ENCODE measurements at places on chromosomes 3 and 15. TPM values are rescaled to one million over a fixed set of nuclear protein-coding genes. Genes with fewer than 3 reads are reported as not detected.

DNA sequence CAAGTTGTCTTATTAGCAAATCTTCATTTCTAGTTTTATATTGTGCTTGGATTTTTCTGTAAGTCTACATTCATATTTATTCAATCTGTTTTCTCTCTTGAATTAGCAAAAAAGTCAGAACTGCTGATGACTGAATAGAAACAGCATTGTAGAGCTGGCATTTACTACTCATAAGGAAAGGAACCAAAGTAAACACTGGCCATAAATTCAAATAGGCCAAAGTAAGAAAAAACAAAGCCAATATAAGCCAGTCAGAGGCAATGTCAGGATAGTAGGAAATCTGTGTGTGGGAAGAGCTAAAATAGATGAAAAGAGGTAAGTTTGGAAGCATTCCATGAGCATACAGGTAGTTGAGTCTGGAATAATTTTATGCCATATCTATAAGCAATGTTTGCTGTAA lies 307.2 kb upstream of the SLITRK3 start:
- H3K4me1 ChIP-seq = no peaks in the 10 kb centered on the region
- no peaks in the 10 kb centered on the region for H3K27me3 ChIP-seq

- peak overlapping the region; percentile 18 for H3K4me3 ChIP-seq
- peaks cover 2% of the 10 kb centered on the region for H3K36me3 ChIP-seq
- no peak for DNase-seq
- peak overlapping the region; percentile 97 for H3K27ac ChIP-seq
- H3K27me3 ChIP-seq = no peaks in the 10 kb centered on the region
These were observed 34.8 kb downstream of the EHD4 start for GRCh38 chr15:41937568-41937923.

Gene APEH
- total RNA-seq = 136 TPM

Gene SH2D7
- total RNA-seq = not detected

GRCh38 chr15:33104212-33104611 lies 90.3 kb downstream of the FMN1 start:
- no peaks in the 10 kb centered on the region for H3K36me3 ChIP-seq
- H3K27me3 ChIP-seq = no peaks in the 10 kb centered on the region
- no peak overlapping the region for H3K4me3 ChIP-seq
- peaks cover 22% of the 10 kb centered on the region for H3K4me1 ChIP-seq

Gene EHD4
- 15.2 TPM for total RNA-seq
